Astrocyte (in vitro differentiated cells and primary cell): ENCODE measurements at places on chromosomes 1 and 21.
A peak's percentile ranks its signal among the peaks of the same experiment; 100 is the strongest.

DNA sequence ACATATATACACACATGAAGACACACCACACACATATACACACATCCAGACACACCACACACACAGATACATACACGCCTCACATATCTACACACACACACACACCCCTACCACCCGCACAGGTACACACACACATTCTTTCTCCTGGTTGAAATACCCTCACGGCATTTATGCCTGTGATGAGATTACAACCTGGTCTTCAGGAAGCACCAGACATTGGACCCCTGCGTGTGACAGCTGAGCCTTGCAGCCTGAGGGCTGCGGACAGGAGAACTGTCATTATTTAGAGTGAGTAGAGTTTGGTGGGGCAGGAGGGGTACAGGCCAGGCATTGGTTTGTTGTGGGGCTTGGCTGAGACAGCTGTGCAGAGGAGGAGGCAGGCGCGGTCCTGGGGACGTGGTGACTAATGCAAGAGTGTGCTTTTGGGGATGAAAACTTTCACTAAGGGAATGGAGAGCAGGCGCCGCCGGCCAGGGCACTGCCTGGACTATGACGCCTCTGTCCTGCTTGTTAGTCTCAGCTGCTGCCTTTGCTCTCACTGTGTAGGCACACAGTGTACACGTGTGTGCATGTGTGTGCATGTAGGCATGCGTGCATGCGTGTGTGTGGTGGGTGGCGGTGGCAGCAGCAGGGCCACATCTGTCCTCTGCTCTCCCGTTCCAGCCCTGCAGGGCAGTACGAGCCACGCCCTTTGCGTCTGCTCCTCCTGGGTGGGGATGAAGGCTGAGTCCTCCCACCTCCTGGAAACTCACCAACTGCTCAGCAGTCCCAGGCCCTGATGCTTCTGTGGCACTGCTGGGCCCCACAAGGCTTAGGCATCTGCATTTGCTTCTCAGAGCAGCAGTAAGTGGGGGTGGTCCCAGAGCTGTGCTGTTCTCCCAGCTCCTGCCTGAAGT, 57.6 kb downstream of the SPSB1 start:
- peak; percentile 48 for DNase-seq

DNA sequence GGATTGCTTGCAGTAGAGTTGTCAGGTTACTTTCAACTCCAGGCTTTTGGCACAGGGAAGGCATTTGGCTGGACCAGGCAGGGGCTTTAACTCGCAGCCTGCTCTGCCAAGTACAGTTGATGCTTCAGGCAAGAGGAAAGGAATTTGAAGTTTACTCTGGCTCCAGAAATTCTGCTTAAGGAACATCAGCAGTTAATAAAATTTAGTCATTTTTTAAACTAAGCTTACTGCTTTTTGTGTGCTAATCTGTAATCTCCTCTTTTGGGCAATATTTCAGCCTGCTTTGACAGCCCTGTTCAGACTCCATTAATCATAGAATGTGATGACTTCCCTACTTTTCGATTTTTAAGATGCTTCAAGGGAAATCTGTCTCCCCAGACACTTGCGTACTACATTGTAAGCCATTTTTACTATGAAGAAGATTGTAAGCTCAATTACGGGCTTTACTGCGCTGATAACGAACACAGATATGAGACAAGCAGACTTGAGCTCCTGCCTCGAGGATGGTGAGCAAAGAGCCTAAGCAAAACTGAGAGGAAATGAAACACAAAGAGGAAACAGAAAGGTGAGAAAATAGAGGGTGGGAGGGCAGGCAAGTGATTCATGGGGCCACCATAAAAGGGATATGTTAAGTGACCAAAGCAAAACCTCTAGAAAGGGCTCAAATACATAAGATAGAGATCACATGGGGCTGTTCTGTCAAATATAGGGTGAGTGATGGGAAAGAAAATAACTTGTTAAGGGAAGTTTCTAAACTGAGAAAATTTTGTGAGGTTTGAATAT, 76.6 kb upstream of the VAV3 start:
- DNase-seq = no peak

DNA sequence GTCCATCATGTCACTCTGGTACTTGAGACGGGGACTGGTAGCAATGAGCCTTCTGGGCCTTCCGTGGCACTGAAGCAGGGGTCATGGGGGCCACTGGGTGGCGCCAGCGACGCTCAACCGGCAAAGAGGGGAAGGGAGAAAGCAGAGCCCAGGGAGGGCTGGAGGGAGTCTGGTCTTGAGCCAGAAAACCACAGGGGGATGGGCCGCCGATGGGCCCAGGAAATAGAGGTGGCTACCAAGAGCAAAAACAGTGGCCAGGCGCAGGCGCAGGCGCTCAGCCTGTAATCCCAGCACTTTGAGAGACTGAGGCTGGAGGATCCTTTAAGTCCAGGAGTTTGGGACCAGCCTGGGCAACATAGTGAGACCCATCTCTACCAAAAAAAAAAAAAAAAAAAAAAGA, 21.8 kb downstream of the EXOC8 start:
- DNase-seq = no peak

- DNase-seq = no peak
These were observed 10.9 kb upstream of the SH2D1B start for GRCh38 chr1:162422662-162423375.

DNA sequence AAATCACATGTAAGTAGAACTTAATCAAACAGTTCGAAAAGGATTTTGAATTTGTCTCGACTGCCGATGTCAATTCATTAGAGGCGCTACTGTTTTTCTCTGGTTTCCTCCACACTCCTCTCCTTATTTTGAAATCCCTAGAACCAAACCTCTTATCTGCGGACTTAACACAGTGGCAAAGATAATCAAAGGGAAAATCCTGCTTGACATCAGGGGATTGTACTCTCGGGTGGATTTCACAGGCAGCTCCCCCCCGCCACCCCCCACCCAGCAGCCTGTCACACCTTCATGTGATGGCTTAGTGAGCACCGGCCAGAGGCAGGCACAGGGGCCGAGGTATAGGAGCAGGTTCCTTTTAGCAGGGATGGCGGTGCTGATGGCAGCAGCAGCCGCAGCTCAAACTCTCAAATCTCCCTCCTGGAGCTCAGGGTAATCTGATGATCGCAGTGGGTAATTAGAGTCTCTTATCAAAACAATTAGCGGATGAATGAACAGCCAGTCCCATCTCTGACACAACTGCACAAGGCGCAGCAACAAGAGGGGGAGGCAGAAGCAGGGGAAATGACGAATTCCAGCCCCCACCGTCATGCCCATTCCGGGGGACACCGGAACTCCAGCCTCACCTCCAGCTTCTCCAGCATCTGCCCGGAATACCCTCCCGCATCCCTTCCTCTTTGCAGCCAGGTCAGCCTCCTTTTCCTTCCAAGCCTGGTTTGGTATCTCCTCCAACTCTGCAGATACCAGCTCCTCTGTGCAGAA, 80.3 kb downstream of the SSBP3 start:
- DNase-seq = no peak

GRCh38 chr21:15229390-15229789, 164.6 kb upstream of the NRIP1 start:
- peak; percentile 32 for DNase-seq

GRCh38 chr1:218750216-218750970, 405.3 kb downstream of the TGFB2 start:
- no peak for DNase-seq

DNA sequence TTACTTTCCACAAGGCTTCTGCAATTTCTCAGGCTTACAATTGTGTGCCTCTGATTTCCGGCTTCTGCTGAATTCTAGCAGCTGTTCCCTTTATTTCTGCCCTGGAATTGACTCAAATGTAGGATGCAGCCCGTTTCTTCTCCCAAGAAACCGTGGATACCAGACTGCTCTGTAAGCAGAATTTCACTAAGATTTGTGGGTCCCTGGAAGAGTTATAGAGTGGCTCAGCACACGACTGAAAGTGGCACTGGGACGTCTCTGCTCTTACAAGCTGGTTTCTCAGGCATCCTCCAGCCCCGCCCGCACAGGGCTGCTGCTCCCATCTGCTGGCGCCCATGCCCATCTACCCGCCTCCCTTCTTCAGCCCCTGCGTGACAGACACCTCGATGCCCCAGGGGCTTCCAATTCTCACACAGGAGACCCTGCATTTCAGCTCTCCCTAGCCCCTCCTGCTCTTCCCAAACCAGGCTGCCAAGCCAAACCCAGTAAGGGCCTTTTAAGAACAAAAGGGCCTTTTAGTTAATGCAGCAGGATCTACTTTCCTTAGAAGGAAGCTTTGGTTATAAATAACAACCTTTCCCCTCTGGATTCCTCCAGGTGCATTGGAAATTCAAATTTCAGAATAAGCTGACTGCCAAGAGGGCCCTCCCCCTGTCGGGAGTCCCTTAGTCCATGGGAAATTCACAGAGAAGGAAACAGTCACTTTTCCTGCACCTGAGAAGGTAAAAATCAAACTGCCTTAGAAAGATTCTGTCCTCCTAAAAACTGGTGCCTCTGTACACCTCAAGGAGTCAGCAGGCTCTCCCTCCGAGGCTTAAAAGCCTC, 45.4 kb upstream of the TENT5B start:
- DNase-seq = no peak

- DNase-seq = no peak
These were observed 2.5 kb downstream of the DISC1 start for GRCh38 chr1:231629132-231629531.

DNA sequence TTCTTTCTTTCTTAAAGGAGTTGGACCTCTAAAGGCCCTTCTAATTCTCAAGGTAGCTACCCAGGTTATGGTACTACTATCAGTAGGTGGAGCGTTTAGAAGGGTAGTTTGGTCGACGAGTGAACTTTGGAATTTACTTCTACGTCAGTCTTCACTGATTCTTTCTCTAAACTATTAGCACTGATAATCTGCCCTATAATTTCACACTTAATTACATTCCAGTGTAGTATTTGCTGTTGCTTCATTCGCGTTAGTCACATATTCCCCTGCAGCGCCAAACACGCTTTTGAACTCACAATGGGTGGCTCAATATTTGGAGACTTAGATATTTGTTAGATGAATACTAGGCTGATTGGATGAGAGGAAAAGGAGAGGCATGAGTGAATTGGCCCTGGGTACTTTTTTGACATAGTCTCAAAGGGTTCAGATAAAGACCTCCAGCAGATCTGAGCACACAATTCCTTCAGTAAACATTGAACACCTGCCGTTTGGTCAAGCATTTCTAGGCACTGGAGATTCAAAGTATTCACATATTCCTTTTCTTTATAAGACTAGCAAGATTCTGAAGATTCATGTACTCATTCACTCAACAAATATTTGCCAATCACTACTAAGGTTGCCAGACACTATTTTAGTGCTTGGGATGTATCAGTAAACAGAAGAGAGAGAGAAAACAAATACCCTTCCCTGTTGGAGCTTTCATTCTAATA, 929 bp upstream of the FOXJ3 start:
- DNase-seq = peak; percentile 67

DNA sequence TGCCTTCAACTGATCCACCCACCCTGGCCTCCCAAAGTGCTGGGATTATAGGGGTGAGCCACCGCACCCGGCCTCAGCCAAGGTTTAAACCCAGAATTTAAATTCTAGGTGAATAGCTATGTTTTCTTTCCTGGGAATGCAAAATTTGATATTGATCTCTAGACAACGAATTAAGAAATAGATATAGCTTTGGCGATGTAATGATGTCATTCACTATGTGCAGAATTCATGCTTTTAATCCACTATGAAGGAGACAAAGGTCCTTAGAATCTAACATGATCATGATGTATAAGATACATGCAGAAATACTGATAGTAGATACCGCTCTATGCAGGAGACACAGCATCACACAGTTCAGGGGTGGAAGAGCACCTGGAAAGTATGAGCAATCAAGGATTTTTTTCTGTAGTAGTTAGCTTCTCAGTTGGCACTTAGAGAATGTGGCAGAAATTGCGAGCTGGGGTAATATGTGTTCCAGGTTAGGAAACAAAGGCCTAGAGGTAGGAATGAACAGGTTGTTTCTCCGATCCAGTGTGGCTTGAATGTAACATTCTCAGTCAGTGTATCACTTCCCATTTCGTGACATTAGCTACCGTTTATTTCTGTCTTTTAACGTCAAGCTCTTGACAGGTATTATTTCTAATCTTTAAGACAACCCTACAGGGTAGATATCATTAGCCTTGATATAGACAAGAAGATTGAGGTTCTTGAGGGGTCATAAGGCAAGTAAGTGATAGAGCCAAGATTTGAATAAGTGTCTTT, 3.0 kb upstream of the CEP350 start:
- no peak for DNase-seq

GRCh38 chr1:160778976-160779375, 17.0 kb upstream of the LY9 start:
- DNase-seq = no peak

DNA sequence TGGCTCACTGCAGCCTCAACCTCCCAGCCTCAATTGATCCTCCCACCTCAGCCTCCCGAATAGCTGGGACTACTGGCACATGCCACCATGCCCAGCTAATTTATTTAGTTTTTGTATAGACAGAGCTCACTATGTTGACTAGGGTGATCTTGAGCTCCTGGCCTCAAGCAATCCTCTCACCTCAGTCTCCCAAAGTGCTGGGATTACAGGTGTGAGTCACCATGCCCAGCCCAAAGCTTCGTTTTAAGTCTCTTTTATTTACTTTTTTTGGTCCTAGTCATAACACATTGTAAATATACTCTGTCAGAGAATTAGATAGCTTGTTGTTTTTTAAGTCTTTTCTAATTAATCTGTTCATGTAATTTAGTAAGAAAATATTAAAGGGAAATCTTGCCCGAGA, 42.8 kb downstream of the KCNK1 start:
- no peak for DNase-seq

- no peak for DNase-seq
These were observed 34.5 kb downstream of the RAB3B start for GRCh38 chr1:51955797-51956527.

DNA sequence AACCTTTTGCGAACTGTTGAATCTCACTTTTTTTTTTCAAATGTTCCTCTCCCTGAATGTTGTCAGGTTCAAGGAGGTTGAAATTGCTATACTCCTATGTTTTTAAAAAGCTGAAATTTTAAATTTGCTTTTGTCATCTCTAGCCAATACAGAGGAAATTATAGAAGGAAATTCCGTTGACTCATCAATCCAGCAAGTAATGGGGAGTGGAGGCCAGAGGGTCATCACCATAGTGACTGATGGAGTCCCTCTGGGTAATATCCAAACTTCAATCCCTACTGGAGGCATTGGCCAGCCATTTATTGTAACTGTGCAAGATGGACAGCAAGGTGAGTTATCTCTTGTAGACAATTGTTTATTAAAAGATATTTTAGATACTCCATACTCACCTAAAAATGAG, 36.3 kb downstream of the GABPB2 start:
- DNase-seq = peak; percentile 32

- no peak for DNase-seq
These were observed 33.6 kb upstream of the RAB4A start for GRCh38 chr1:229237320-229237719.

- DNase-seq = no peak
These were observed 77.7 kb downstream of the CYYR1 start for GRCh38 chr21:26495283-26495849.
